ENCODE measurements at places on chromosomes 2 and 18. TPM values are rescaled to one million over a fixed set of nuclear protein-coding genes. Genes with fewer than 3 reads are reported as not detected.

GRCh38 chr2:171703574-171704347 lies 16.5 kb downstream of the DYNC1I2 start:
- no peak for DNase-seq

Gene CYRIA
- total RNA-seq = 0.14 TPM

DNA sequence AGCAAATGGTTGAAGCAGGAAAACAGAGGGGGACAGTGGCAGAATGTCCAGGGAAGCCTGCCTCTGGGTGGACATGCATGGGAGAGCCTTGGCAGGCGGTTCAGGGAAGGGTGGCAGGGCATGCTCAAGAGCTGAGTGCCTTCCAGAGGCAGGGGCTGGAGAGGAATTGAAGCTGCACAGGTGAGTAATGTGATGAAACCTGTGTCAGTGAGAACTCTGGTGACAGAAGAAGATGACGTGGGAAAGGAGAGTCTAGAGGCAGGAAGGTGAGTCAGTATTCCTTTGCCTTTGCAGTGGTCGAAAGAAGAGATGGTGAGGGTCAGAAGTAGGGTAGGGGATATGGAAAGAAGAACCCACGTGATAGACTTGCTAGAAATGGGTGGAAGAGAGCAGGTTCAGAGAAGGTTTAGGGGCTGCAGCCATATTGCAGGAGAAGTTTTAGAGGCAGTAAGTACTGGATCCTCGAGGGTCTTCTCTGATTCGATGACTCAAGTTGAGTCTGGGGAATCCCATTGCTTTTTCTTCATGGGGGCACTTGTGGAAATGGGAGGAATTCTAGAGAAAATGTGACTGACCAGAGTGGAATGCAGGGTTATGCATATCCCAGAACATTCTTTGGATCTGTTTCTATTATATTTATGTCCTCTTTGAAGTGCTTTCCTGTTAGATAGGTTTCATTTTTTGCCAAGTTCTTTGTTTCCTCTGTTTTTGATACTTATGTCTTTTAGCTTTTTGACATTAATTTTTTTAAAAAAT lies 37.4 kb downstream of the TMEM87B start:
- peak; percentile 44 for DNase-seq

- DNase-seq = no peak
Measured at GRCh38 chr2:26396734-26397298, 4.9 kb upstream of the DRC1 start.

GRCh38 chr2:179938026-179938425 lies 69.1 kb downstream of the CWC22 start:
- DNase-seq = no peak

Gene CHRND
- not detected for total RNA-seq

GRCh38 chr18:36360256-36360909 lies 62.9 kb downstream of the FHOD3 start:
- no peak for DNase-seq

Gene CD226
- 0.75 TPM for total RNA-seq

- peak; percentile 26 for DNase-seq
Measured at GRCh38 chr2:46175419-46175818, 121.8 kb upstream of the EPAS1 start.

Gene AFF3
- total RNA-seq = not detected

DNA sequence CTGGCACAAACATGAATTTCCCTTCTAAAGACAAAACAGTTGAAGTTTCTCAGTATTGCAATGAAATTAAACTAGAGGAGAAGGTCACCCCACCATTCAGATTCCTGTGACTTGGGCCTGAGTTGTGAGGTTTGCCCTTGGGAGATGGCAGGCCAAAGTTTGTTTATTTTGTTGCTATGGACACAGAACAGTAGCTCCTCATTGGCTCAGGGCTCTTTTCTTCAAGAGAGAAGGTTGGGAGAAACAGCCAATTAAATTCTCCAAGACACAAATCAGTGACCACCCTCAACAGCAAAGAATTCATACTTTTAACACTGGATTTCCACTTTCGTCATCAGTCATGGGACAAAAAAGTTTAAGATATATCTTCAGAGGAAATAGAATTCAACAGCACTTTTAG lies at the start of gene FLACC1:
Gene FLACC1 (minus strand): TSS at position 125 of the 400 bp plus-strand sequence. CDS start 5,941 bp downstream, outside the sequence.
- peak; percentile 15 for DNase-seq

Gene IL36G
- total RNA-seq = 0.32 TPM

- peak; percentile 25 for DNase-seq
Measured at GRCh38 chr18:39051013-39051412, 1485.4 kb upstream of the CELF4 start.

Gene RGPD4
- total RNA-seq = not detected

DNA sequence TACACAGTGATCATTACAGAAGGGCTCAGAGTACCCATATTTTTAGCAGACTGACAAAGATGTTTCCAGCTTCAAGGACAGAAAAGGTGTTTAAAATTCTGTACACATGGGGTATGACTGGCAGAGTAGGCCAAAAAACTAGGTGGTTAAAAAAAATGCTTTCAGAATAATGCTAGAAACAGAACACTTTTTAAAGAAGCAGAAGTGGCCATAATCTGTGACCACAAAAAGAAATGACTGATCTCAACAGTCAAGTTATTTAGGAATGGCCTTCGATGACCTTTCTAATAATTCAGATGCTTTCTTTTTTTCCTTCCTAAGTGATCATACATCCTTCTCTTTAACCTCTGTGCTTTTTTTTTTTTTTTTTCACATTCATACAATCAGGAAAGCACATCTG lies 4.1 kb upstream of the AQP4 start:
- DNase-seq = no peak

DNA sequence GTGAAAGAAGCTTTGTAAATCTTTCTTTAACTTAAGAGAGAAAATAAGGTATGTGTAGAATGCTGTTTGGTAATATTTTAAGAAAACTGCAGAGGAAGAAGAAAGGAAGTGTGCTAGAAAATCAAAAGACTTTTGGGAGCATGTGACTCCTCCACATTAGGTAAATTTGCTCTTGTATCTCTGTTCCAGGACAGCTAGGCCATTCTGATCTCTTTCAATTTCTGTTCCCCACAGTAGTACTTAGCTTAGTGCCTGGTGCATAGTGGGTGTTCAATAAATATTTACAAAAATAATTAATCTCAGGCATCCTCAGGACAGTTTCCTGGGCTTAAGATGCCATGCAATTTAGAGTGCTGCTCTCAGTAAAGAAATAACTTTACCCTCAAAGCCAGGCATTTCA lies 105.0 kb downstream of the GPD2 start:
- DNase-seq = no peak

- no peak for DNase-seq
Measured at GRCh38 chr2:217623281-217623912, 379.4 kb downstream of the TNS1 start.

- DNase-seq = no peak
Measured at GRCh38 chr2:190930411-190930810, 49.8 kb downstream of the GLS start.

DNA sequence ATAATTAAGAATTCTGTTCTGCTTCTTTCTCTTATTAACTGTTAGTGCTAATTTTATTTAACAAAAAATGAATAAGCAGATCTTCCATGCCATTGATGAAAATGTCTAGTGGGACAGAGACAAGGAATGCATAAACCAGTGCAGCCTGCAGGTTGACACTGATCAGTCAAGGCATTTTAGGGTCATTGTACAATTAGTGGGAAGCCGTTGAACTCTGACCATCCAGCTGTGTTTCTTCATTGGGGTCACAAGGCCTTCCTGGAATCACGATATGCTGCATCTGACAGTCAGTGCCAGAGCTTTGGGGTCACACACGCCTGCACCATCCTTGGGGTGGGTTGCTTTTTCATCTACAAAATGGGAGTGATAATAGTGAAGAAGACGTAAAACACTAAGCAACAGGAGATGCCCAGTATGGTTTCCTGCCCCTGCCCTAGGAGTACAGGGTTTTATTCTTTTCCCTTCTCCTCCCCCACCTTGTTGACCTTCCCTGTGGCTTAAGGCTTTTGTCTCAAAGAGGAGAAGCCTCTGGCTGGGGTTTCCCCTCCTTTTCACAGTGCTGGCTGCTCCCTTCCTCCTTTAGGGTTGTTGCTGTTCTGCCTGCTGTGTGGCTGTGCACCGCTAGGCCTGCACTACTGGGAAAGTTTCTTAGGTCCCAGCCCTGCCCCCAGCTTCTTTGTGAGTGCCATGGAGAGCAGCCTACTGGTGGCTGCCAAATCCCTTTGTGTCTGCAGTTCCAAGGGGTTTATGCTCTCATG lies 245.6 kb downstream of the TPGS2 start:
- DNase-seq = peak; percentile 28

Gene FAP
- 3.0 TPM for total RNA-seq

Gene NOL4
- not detected for total RNA-seq

- no peak for DNase-seq
Measured at GRCh38 chr18:46250812-46251173, 146.6 kb downstream of the HAUS1 start.

Gene KYNU
- total RNA-seq = 0.39 TPM

GRCh38 chr18:610214-610928 lies 13.6 kb downstream of the CLUL1 start:
- no peak for DNase-seq

DNA sequence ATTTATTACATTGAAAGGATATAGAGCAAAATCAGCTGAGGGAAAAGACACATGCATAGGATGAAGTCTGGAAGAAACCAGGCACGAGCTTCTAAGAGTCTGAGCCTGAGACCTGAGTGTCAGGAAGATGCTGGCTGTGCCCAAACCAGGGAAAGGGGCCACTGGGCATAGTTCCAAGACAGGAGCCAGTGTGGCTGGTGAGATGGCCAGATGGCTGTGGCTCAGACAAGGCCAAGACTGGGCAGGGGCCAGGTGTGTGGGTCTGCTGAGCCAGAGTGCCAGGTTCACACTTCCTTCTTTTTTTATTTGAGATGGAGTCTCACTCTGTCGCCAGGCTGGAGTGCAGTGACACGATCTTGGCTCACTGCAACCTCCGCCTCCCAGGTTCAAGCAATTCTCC lies 95.5 kb upstream of the ATG16L1 start:
- no peak for DNase-seq

- no peak for DNase-seq
Measured at GRCh38 chr2:21396252-21396651, 272.5 kb downstream of the TDRD15 start.

Gene PIEZO2
- total RNA-seq = not detected

Gene RAB27B
- 4.3 TPM for total RNA-seq

Gene B3GNT7
- 0.10 TPM for total RNA-seq

- DNase-seq = no peak
Measured at GRCh38 chr2:127695491-127696472, 5.5 kb upstream of the SFT2D3 start.

DNA sequence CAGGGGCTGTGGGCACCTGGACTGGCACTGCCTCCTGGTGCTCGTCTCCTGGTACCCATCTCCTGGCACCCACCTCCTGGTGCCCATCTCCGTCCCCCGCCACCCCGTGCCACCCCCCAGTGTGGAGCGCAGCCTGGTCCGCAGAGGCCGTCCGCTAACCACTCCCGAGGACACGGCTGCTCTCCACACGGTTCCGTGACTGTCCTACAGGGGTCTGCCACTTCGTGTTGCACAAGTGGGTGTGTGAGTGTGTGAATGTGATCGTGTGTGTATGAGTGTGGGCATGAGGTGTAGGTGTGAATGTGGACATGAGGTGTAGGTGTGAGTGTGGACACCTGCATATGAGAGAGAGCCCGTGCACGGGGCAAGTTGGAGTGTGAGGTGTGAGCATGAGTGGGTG lies 119.4 kb upstream of the HS6ST1 start:
- no peak for DNase-seq

Gene FN1
- 2,068 TPM for total RNA-seq

GRCh38 chr2:168182550-168183249 lies 64.7 kb downstream of the STK39 start:
- peak; percentile 57 for DNase-seq

Gene ESPNL
- 0.92 TPM for total RNA-seq

DNA sequence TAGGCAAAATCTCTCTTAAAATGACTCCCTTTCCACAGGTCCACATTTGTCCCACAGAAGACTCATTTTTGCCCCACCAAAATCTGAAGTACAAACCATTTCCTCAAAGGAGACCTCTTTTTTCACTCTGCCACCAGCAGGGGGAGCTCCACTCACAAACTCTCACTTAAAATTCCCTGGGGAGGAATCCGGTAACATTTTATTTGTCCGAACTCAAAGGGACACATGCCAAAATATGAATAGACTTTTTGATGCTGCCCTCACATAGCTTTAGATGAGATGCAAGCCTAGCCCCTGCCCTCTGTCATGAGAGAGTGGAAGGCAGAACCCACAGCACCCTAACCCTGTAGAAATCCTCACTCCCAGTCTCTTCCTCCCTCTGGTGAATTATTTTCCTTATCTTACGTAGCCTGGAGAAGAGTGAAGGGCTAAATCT lies 57.1 kb downstream of the RMDN2 start:
- peak; percentile 32 for DNase-seq

DNA sequence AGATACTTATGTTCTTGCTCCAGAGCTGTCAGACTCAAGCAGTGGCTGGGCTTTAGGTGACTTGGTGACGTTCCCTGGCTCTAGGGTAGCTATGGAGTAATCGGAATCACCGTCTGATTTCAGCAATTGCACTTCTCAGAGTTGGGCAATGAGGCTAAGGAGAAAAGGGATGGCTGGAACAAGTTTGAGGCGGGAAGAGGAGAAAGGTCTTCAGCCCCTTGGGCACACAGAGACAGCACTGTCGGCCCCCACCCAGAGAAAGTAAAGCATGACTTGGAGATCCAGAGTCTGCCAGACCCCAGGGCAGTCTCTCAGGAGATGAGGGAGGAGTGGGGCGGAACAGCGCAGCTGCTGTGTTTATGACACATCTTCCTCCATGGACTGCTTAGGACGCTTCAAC lies 114.5 kb downstream of the KLHL29 start:
- DNase-seq = no peak

GRCh38 chr2:25835906-25836305 lies 42.4 kb downstream of the ASXL2 start:
- DNase-seq = no peak

GRCh38 chr2:7516484-7517063 lies 599.4 kb downstream of the RNF144A start:
- no peak for DNase-seq

Gene ATL2
- total RNA-seq = 51.2 TPM

Gene BCL11A
- total RNA-seq = 7.2 TPM

GRCh38 chr2:142858961-142859360 lies 18.5 kb upstream of the KYNU start:
- no peak for DNase-seq

DNA sequence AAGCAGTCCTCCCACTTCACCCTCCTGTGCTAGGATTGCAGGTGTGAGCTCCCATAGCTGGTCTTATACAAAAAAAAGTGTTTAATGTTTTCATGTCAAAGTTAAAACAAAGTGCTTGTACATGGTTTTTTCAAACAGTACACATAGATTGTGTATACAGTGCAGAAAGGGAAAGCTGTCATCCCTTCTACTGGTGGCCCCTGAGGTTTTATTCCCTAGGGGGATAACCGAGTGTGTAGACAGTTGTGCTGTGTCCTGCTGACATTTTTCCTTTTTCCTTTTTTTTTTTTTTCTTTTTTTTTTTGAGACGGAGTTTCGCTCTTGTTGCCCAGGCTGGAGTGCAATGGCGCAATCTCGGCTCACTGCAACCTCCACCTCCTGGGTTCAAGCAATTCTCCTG lies 10.8 kb downstream of the TUBB6 start:
- no peak for DNase-seq

Gene POTEC
- not detected for total RNA-seq

Measured in foreskin keratinocyte (primary cell).